ENCODE measurements at places on chromosomes 12 and 14.

DNA sequence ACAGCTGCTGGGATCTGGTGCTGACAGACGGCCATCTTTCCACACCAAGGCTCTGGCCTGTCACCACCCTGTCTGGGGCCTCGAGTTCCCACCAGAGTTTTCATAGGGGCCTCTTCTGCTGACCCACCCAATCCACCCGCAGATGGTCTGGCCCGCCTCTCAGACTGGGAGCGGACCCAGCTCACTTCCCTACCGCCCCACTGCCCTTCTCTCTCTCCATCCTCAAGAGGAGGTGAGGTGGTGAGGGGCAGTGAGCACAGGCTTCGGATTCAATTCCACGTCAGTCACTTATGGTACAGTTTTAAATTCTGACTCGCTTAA lies 12.3 kb upstream of the RPS6KL1 start:
- DNase-seq = no peak

DNA sequence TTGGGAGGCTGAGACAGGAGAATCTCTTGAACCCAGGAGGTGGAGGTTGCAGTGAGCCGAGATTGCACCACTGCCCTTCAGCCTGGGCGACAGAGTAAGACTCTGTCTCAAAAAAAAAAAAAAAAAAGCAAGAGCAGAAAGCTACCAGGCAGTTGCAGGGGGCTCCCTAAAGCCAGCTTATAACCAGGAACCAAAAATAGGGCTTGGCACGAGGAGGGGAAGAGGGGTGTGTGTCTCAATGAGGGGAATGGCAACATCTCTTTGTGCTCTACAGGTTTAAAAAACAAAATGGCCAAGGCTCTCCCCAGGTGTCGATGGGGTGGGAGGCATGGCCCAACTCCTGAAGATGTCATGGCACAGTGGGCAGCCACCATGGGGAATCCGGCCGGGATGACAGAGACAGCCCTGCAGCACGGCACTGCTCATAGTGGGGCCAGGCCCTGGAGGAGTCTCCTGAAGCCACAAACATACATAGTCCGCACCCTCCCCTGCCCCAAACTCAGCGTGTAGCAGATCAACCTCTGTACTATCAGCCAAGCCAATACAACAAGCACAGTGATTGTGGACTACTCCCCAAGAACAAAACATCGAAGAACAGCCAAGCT lies 16.0 kb upstream of the EIF5 start:
- DNase-seq = no peak

DNA sequence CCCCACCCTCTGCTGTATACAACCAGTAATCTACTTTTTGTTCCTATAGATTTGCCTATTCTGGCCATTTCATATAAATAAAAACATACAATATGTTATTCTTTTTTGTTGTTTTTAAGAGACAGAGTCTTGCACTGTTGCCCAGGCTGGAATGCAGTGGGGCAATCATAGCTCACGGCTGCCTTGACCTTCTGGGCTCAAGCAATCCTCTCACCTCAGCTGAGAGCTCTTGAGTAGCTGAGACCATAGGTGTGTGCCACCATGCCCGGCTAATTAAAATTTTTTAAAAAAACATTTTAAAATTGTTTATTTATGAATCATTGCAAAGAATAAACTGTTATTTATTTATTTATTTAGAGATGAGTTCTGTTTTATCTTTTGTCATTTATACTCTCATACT lies 11.6 kb downstream of the PTGR2 start:
- DNase-seq = no peak

DNA sequence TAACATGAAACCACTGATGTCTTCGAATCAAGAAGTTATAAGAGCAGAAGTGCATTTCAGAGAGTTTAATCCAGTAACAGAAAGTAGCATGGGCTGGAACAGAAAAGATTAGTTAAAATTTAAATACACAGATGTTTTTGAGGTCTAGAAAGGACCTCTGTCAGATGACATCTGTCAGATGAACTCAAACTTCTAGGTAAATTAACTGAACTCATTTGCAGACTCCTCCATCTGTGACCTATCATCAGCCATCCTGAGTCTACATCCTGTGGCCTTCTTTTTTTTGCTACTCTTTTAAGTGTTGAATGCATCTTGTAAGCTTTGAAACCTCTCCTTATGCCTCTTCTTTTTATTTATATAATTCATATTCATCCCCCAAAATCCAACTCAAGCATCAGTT lies 53.3 kb downstream of the C2CD5 start:
- DNase-seq = no peak

- DNase-seq = no peak
These were observed 62.3 kb downstream of the OTOGL start for GRCh38 chr12:80161612-80162011.

DNA sequence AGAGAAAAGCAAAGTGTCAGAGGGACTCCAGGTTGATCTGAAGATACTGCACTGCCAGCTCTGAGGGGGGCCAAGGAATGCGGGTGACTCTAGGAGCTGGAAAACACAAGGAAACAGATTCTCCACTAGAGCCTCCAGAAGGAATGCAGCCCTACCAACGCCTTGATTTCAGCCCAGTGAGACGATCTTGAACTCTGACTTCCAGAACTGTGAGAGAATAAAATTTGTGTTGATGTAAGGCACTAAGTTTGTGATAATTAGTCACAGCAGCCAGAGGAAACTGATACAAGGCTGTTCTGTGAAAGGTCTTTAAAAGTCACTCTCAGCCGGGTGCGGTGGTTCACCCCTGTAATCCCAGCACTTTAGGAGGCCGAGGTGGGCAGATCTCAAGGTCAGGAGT lies 34.2 kb downstream of the CKAP4 start:
- no peak for DNase-seq

- no peak for DNase-seq
These were observed 1.2 kb upstream of the OAS1 start for GRCh38 chr12:112905451-112906089.

DNA sequence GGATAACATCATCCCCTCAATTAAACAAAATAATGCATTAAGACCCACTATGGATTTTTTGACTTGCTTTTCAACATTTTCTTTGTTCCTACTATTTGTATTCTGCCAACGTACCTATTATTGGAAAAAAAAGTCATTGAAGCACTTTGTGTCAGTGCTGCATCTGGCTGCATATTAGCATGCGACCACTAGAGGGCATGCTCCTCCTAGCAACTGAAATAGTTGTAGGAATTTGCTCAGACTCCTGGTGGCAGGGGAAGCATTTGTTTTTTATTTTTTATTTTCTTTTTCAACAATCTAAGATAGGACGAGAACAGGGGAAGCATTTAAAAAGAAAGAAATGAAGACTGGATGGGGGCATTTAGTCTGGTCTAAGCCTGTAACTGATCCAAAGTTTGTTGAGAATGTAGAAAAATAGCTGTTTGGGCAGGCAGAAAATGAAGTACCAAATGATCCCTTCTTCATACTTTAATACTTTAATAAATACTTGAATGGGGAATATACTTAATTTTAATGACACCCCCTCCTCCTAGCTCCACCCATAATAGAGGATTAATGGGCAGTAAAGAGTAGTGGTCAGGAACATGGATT lies 14.5 kb upstream of the CLEC4A start:
- DNase-seq = peak; percentile 23

GRCh38 chr12:4997939-4998338 lies 45.7 kb upstream of the KCNA5 start:
- no peak for DNase-seq

DNA sequence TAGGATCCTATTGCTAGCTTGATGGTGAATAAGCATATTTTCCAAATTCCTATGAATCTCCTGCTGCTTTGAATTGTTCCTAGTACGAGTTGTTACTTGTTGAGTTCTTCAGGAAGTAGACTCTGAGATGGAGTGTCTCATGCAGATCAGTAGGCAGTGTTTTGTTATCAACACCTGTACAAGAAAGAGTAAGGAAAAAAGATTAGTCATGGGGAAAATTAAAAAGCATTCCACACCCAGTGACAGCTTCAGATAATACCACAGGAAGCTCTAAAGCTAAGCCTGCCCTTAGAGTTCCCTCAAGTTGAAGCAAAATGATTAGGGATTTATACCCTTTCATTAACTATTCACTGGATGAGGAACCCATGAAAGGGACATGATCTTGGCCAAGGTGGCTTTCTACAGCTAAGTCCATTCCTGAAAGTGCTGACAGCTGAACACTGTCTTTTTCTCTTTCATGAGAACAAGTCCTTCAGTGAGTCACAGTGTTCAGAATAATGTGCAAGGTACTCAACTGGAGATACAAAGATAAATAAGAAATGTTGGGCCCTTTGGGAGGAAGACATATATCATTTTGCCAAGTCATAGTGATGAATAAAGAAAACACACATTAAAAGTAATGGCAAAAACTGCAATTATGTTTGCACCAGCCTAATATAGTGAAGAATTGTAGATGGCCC lies 49.1 kb downstream of the CCER1 start:
- DNase-seq = no peak

DNA sequence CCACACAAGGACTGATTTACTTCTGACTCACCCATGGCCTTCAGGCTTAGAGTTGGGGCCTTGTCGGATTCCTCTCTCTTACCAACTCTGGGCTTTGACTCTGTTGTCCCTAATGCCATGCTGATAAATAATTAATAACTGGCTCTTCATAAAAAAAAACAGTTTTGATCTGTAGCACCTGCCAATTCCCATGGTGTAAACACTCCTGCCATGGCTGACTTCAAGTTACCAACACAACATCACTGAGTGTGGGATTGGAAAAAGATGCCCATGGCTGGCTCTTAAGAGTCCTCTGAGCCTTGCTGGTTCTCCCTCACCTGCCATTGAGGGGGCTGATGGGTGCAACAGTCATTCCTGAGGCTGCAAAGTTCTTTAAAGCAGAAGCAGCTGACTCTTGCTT lies 104.8 kb downstream of the KIF26A start:
- peak; percentile 7 for DNase-seq

DNA sequence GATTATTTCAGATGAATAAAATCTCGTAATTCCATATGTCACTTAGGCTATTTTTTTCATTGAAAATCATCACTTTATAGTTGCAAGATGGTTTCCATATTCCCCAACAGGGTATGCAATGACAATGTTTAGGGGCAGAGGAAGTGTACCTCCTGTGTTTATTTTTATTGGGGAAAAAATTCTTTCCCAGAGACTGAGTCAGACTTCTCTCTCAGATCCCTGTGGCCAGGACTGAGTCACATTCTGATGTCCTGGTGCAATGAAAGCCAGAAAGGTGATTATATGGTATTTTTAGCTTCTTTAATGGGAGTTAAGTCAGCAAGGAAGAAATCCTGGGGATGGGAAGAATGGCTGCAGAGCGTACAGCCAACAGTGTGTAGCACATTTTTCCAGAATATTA lies 196.9 kb upstream of the ALG10 start:
- DNase-seq = no peak

GRCh38 chr12:21697904-21698630 lies 40.4 kb upstream of the LDHB start:
- DNase-seq = no peak

GRCh38 chr12:20421421-20421820 lies 53.1 kb downstream of the PDE3A start:
- DNase-seq = no peak

DNA sequence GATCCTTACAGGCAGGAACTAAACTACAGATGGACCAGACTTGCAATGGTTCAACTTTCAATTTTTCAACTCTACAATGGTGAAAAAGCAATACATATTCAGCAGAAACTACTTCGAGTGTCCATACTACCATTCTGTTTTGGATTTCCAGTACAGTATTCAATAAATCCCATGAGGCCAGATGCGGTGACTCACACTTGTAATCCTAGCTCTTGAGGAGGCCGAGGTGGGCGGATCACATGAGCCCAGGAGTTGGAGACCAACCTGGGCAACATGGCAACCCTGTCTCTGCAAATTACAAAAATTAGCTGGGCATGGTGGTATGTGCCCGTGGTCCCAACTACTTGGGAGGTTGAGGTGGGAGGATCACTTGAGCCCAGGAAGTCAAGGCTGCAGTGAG lies 336.1 kb downstream of the MED13L start:
- no peak for DNase-seq

DNA sequence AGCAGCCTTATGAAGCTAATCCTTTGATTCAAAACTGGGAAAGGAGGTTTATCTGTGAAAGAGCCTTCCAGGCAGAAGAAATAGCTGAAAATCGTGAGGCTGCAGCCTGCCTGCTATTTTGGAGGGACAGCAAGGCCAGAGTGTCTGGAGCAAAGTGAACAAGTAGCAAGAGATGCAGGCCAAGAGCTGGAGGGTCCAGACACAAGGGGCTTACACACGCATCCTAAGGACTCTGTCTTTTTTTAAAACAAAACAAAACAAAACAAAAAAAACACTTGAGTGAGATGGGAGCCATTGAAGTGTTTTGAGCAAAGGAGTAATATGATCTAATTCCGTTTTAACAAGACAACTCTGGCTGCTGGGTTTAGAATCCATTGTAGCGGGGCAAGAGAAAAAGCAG lies 76.4 kb upstream of the BCAT1 start:
- DNase-seq = no peak

DNA sequence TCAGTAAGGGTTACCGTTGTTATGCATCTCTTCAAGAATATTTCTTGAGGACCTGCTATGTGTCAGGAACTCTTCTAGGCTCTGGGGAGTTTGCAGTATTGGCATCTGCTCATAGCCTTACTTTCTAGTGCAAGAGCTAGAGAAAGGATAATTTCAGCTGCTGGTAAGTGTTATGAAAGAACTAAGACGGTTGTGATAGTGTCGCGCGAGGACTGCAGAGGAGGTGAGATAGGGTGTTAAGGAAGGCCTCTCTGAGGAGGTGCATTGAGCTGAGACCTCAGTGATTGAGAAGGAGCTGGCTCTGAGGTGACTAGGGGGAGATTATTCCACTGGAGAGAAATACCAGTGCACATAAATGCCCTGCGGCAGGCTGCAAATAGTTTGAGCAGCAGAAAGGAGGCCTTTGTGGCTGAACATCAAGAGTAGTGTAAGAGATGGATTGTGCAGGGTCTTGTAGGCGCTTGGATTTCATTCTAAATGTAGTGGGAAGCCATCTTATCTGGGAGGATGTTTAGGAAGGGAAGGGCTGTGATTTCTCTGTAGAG lies 824 bp downstream of the DDX55 start:
- DNase-seq = no peak

DNA sequence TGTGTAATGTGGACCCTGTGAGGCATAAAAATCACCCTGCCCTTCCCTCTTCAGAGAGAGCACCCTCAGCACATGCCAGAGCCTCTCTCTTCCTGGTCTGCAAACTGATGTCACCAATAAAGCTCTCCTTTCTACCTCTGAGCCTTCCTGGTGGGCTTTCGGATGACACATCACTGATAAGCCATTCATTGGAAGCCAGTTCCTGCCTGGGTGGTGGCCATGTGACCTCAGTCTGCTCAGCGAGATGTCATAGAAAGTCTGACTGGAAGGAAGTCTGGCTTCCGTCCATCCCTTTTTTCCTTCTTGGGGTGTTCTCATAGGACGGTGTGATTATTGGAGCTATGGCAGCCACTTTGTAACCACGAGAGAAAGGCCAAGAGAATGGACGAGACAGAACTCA lies 95.7 kb downstream of the PIWIL1 start:
- no peak for DNase-seq

GRCh38 chr14:104567141-104567956 lies 12.2 kb upstream of the C14orf180 start:
- DNase-seq = no peak

DNA sequence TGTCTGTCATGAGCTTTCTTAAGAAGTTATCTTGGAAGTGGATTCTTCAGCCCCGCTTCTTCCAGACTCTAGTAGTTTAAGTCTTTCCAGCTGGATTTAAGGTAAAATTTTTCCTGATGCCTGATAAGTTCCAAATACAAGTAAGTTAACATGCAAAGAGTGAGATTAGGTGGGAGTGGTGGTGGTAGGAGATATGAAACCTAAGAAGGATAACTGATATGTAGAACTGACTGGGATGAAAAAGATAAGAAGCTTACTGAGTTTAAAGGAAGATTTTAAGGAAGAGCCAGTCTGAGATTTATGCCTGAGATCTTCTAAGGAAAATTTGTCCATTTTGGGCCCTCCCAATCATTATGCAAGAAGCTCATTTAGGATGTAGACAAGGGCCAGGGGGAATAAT lies 250.9 kb upstream of the SYT10 start:
- no peak for DNase-seq
